ENCODE measurements at places on chromosomes 4 and X. TPM values are rescaled to one million over a fixed set of nuclear protein-coding genes. Genes with fewer than 3 reads are reported as not detected.

GRCh38 chr4:67327245-67328017 is 217.9 kb downstream of the CENPC start:
- DNase-seq, result no peak
- no peak overlapping the region for H3K4me3 ChIP-seq
- H3K4me1 ChIP-seq, result no peaks in the 10 kb centered on the region
- no peaks in the 10 kb centered on the region for H3K36me3 ChIP-seq
- peaks cover 6% of the 10 kb centered on the region for H3K27me3 ChIP-seq

GRCh38 chrX:113770071-113770470 is 813.8 kb upstream of the HTR2C start:
- no peaks in the 10 kb centered on the region for H3K27me3 ChIP-seq
- H3K27ac ChIP-seq, result no peak overlapping the region
- no peak overlapping the region for H3K4me3 ChIP-seq
- no peak for DNase-seq
- no peaks in the 10 kb centered on the region for H3K4me1 ChIP-seq
- no peaks in the 10 kb centered on the region for H3K36me3 ChIP-seq

GRCh38 chr4:1842993-1843448 is 12.9 kb downstream of the LETM1 start:
- no peak overlapping the region for H3K4me3 ChIP-seq
- H3K27me3 ChIP-seq, result no peaks in the 10 kb centered on the region
- H3K4me1 ChIP-seq, result no peaks in the 10 kb centered on the region
- H3K36me3 ChIP-seq, result peaks cover 56% of the 10 kb centered on the region

DNA sequence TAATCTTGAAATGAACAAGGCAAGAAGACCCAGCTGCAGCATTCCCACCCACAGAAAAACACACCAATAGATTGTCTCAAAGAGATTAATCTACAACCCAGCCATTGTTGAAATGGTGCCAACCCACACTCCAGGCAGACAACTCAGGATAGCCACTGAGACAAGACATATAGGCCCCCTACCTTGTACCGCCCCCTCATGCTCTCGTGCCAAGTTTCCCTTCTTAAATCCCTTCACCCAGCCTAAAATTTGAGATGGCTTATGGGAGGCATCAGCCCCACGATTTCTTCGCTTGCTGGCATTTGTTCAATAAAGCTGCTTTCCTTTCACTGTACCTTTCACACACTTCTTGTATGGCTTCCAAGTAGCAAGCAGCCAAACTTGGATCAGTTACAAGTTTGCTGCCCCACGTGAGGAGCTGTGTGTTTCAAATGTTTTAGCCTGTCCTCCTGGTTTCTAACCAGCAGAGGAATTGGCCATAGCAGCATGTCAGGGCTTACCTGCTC is 1754.1 kb downstream of the C4orf33 start:
- no peak overlapping the region for H3K4me3 ChIP-seq
- H3K27me3 ChIP-seq, result no peaks in the 10 kb centered on the region
- DNase-seq, result no peak
- H3K36me3 ChIP-seq, result no peaks in the 10 kb centered on the region
- no peaks in the 10 kb centered on the region for H3K4me1 ChIP-seq

PRPS2 gene
- total RNA-seq, result 18.0 TPM

DNA sequence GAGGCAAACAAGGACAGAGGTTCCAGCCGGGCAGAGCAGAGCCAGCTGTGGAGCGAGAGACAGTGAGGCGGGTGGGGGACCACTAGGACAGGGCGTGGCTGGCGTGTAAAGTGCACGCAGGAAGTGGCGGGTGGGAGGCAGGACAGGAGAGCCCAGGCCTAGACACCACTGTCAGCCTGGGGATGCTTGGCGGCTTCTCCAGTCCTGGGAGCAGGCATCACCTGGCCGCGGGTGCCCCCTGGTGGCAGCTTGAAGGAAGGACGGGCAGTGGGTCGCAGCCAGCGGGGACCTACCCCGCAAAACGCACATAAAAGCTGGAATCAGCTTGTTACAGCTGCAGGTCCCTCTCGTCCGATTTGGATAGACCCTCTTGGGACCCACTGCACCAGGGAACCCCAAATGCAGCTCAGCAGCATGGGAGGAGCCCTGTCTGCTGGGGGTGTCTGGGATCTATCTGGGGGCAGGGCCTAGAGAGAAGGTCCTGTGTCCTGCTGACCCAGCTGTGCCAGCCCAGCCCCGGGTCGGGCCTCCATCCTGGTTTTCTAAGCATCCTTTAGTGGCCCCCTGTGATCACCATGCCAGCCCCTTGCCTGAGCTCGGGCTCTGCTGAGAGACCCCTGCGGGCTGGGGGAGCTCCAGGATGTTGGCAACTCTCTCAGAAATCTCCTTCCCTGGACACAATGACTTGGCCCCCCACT is 57.7 kb downstream of the WFS1 start:
- no peaks in the 10 kb centered on the region for H3K27me3 ChIP-seq
- no peak overlapping the region for H3K4me3 ChIP-seq
- H3K4me1 ChIP-seq, result peaks cover 3% of the 10 kb centered on the region

GRCh38 chr4:148312956-148313490 is 129.2 kb downstream of the NR3C2 start:
- H3K4me1 ChIP-seq, result no peaks in the 10 kb centered on the region
- H3K27me3 ChIP-seq, result no peaks in the 10 kb centered on the region
- H3K36me3 ChIP-seq, result no peaks in the 10 kb centered on the region

DNA sequence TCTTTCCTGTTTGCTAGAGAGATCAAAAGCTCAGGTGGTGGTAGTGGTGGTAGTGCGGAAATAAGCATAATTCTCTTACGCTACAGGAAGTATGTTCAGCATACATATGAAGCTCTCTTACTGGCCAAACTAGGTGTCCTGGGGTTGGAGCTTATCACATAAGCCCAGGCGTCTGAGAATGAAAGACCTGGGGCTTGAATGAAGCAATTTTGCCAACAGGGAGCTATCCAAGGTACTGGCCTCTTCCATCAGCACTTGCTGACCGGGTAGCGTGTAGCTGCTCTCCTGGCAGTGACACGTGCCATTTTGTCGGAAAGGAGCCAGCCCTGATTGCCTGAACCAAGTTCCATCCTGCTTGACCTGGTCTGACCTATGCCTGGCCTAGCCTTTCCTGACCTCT is 65.9 kb upstream of the HPF1 start:
- no peak overlapping the region for H3K27ac ChIP-seq
- DNase-seq, result no peak
- H3K36me3 ChIP-seq, result no peaks in the 10 kb centered on the region

- no peaks in the 10 kb centered on the region for H3K4me1 ChIP-seq
- DNase-seq, result no peak
- no peak overlapping the region for H3K4me3 ChIP-seq
- H3K27me3 ChIP-seq, result no peaks in the 10 kb centered on the region
- no peak overlapping the region for H3K27ac ChIP-seq
- H3K36me3 ChIP-seq, result no peaks in the 10 kb centered on the region
Observed at GRCh38 chrX:24399550-24399949, 39.1 kb downstream of the SUPT20HL1 start.

DNA sequence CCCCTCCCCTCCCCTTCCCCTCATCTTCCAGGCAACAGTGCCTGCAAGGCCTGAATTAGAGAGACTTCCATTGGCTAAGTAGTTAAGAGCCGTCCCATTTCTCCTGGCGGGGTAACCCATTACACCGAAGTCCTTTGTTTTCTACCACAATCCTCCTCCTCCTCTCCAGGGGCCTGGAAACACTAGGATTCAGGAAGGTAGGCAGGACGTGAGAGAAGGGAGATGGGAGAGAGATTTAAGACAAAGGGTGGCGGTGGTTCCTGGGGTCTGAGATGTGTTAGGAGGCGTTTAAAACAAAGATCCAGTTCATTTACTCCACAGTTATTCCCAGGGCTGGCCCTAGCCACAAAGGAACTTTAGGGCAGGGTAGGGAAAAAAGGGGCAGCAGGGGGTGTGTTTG is 28.0 kb downstream of the NYX start:
- no peaks in the 10 kb centered on the region for H3K27me3 ChIP-seq
- no peak overlapping the region for H3K27ac ChIP-seq
- no peaks in the 10 kb centered on the region for H3K36me3 ChIP-seq
- no peaks in the 10 kb centered on the region for H3K4me1 ChIP-seq
- H3K4me3 ChIP-seq, result no peak overlapping the region
- DNase-seq, result no peak

CTAG1B gene
- total RNA-seq, result not detected

- no peak for DNase-seq
- peaks cover 9% of the 10 kb centered on the region for H3K4me1 ChIP-seq
- no peak overlapping the region for H3K4me3 ChIP-seq
- no peaks in the 10 kb centered on the region for H3K36me3 ChIP-seq
- no peaks in the 10 kb centered on the region for H3K27me3 ChIP-seq
Observed at GRCh38 chr4:40066651-40067050, 10.0 kb downstream of the N4BP2 start.

GYPA gene
- total RNA-seq, result not detected

GRCh38 chr4:165877286-165877685 is 4.2 kb downstream of the TLL1 start:
- peaks cover 2% of the 10 kb centered on the region for H3K4me1 ChIP-seq
- H3K27ac ChIP-seq, result no peak overlapping the region
- DNase-seq, result no peak
- no peaks in the 10 kb centered on the region for H3K36me3 ChIP-seq
- H3K27me3 ChIP-seq, result peaks cover 13% of the 10 kb centered on the region

NXF2B gene
- not detected for total RNA-seq

- H3K36me3 ChIP-seq, result no peaks in the 10 kb centered on the region
- no peaks in the 10 kb centered on the region for H3K4me1 ChIP-seq
- no peak overlapping the region for H3K27ac ChIP-seq
Observed at GRCh38 chrX:1763294-1763693, 148.4 kb downstream of the ASMT start.

DNA sequence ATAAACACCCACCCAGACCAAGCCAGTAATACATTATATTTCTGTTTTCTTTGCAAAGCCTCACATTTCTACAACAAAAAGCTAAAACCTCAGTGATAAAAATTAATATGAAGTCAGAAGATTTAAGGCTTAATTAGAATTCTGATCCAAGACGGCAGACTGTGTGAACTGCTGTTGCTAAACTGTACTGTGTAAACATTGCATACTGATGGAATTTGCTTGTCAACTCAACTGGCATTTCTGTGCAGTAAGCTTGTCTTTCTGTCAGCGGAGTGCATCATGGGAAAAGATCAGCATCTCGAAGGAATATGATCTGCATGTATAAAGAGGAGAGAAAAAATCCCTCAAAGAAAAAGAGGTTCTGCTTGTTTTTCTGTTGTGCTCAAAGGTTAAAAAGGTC is 69.4 kb upstream of the SPANXB1 start:
- no peaks in the 10 kb centered on the region for H3K27me3 ChIP-seq
- DNase-seq, result no peak
- H3K4me3 ChIP-seq, result no peak overlapping the region
- H3K27ac ChIP-seq, result no peak overlapping the region
- no peaks in the 10 kb centered on the region for H3K4me1 ChIP-seq
- no peaks in the 10 kb centered on the region for H3K36me3 ChIP-seq

SSX3 gene
- total RNA-seq, result not detected

UGT2A1 gene
- not detected for total RNA-seq

ABCD1 gene
- 7.5 TPM for total RNA-seq

DNA sequence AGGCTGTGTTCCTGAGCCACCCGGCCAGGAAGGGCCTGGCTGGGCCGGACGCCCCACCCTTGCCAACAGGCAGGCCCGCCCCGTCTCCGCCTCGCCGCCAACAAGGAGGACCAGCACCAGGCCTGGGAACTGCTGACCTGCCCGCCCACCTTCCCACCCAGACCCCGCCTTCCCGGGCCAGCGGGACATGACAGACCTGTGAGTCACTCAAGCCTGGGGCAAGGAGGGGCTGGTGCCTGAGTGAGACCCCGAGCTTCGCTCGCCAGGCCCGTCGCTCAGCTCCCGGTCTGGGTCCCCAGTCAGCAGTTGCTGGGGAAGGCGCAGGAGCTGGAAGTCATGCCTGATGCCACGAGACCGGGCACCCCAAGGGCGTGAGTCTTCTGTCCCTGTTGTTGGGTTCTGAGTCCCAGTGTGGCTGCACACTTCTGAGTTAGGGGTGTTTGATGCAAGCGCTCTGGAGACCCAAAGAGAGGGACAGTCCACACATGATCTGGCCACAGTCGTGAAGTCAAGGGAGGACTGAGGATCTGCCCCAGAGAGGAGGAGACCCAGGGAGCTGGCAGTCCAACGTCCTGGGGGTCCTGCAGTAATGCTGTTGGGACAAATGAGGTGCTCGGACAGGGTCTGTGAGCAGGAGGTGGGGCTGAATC is at the start of gene DNASE1L1:
DNASE1L1 (minus strand) TSS at position 33 of the 650 bp plus-strand sequence. CDS start 3,686 bp downstream, outside the sequence.
- no peak within 1 kb of the TSS for H3K27ac ChIP-seq
- H3K27me3 ChIP-seq, result no peaks in the 10 kb centered on the region
- peaks cover 16% of the 10 kb centered on the region for H3K4me1 ChIP-seq
- H3K36me3 ChIP-seq, result peaks cover 3% of the 10 kb centered on the region
- no peak for DNase-seq

GRCh38 chrX:69759921-69760625 is 144.2 kb downstream of the EDA start:
- no peak for DNase-seq
- no peaks in the 10 kb centered on the region for H3K27me3 ChIP-seq
- H3K4me3 ChIP-seq, result no peak overlapping the region
- H3K27ac ChIP-seq, result no peak overlapping the region
- no peaks in the 10 kb centered on the region for H3K36me3 ChIP-seq

GABRB1 gene
- not detected for total RNA-seq

DNA sequence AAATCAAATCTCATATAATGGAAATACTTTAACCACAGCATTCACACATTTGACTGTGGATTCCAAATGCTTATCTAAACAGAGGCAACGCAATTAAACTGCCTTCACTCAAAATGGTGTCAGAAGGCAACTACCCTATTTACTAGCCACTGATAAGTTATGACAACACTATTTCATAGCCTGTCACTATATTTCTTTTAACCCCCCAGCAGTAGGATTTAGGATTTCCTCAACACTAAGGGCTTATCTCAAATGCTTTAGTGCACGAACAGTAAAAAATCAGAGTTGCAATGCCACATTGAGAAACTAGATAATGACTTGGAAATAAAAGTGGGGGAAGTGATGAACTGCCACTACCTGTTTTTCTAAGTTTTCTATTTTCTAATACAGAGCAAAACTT is 66.7 kb downstream of the DHX15 start:
- no peak for DNase-seq
- H3K27me3 ChIP-seq, result no peaks in the 10 kb centered on the region
- H3K36me3 ChIP-seq, result peaks cover 13% of the 10 kb centered on the region
- no peak overlapping the region for H3K27ac ChIP-seq
- H3K4me3 ChIP-seq, result no peak overlapping the region

All from CD4-positive, CD25-positive, alpha-beta regulatory T cell (primary cell).